GM20000 (cell line): ENCODE measurements at places on chromosomes 5 and 9.

DNA sequence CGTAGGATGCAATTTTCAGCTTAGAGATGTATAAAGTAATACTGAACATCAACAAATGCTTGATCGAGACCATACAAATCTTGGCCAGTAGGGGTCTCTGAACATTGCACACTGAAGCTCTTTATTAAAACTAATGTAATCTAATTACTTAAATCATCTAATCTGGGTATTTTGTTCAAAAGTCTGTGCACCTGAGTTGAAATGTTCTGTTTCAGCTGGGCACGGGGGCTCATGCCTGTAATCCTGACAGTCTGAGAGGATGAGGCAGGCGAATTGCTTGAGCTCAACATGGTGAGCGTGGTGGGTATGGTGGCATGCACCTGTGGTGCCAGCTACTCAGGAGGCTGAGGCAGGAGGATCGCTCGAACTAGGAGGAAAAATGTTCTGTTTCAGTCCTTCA is 41.0 kb downstream of the ESM1 start:
- DNase-seq = peak; percentile 31

DNA sequence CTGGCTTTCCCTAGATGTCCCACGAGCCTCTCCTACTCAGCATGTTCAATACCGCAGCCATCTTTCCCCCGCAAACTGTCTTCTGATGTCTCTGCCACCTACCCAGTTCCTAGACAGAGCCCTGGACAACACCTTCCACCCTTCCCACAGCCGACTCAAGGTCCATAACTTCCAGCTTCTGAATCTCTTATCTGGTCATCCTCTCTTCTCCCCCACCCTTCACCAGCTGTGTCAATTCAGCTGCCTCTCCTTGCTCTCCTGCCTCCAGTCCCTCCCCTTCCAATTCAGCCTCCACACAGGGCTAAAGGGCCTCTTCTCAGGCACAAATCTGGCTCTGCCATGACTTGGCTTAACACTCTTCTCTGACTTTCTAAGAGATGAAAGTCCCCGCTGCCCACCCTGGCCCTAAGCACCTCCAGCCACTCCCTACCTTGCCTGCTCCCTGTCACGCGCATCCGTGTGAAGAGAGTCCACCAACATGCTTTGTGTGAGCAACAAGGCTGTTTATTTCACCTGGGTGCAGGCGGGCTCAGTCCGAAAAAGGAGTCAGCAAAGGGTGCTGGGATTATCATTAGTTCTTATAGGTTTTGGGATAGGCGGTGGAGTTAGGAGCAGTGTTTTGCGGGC is 25.2 kb downstream of the AQP7 start:
- no peak for DNase-seq

GRCh38 chr9:14985419-14985818 is 75.2 kb upstream of the FREM1 start:
- DNase-seq = no peak

DNA sequence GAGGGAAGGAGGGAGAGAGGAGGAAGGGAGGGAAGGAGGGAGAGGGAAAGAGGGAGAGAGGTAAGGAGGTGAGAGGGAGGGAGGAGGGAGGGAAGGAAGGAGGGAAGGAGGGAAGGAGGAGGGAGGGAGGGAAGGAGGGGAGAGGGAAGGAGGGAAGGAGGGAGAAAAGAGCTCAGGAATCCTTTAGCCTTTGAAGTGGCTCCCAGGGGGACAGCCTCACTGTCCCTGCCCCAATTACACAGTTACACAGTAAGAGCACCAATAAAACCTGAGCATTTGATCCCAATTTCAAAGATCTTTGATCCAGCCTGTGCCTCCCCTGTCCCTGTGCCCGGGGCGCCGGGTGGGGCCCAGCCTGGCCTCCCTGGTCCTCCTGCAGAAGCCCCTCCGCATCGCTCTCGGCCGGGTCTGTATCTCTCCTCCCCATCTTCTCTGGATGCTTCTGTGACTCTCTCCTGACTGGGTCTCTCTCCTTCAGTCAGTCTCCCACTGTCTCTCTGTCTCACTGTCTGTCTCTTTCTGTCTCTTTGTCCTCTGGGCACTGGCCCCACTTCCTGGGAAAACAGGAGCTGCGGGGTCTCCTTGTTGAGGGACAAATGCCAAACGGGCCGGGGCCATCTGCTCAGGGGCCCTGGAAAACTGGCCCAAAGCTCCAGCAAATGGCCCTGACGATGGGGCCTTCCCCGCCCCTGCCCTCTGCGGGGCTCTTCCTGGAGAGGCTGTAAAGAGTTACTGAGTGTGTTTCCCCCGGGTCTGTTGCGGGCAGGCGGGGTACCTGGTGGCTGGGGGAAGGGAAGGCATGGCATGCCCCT is 54.2 kb upstream of the EGFL7 start:
- DNase-seq = peak; percentile 59

GRCh38 chr5:145826895-145827674 is 8.1 kb downstream of the PRELID2 start:
- no peak for DNase-seq

DNA sequence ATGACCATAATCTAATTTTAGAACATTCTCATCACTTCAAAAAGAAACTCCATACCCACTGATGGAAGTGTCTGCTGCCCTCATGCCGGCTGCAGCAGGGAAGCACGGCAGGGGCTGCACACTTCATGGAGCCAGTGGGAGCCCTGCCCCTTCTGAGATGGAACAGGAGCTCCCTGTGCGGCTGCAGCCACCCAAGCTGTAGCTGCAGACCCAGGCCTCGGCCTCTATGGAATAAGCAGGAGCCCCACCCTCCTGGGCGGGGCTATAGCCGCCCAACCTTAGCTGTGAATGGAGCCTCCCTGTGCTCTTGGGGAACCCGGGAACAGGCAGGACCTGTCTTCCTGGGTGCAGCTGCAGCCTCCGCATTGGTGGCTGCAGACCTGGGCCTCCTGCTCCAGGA is 128.5 kb downstream of the NUDT12 start:
- no peak for DNase-seq

DNA sequence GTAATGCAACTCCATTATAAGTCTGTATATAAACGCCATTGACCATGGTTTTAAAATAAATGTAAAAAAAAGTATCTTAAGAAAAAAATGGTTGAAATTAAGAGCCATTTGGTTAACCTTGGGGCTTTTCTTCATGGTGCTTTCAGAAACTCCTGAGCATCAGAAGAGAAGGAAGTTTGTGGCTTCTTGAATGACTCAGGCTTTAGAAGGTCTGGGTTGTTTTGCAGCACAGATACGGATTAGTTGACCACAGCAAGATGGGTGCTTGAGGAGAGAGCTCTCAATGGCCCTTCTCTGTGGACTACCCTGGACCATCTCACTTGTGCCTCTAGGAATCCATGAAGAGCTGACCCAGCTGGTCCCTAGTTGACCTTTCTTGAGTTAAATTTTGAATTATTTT is 189.5 kb downstream of the TMEM38B start:
- peak; percentile 46 for DNase-seq
